ENCODE measurements at places on chromosomes 6 and 20. TPM values are rescaled to one million over a fixed set of nuclear protein-coding genes. Genes with fewer than 3 reads are reported as not detected.

DNA sequence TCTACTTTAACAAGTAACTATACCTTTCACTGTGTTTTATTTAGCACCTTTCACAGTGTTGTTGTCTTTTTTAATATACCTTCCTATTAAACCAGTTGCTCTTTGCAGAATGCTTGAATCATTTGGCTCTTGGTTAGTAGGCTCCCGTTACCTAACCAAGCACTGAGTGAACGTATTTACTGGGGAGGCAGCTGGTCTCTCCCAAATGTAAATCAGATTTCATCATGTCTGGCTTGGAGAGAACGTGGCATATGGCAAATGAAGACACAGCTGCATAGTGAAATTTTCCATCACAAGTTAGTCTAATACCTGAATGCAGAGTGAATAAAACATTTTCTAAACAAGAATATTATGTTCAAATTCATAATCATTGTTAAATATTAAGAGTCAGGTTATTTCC lies 12.4 kb downstream of the HTR1E start:
- no peak for DNase-seq

GRCh38 chr6:13515912-13516311 lies 28.5 kb upstream of the GFOD1 start:
- DNase-seq: no peak

DNA sequence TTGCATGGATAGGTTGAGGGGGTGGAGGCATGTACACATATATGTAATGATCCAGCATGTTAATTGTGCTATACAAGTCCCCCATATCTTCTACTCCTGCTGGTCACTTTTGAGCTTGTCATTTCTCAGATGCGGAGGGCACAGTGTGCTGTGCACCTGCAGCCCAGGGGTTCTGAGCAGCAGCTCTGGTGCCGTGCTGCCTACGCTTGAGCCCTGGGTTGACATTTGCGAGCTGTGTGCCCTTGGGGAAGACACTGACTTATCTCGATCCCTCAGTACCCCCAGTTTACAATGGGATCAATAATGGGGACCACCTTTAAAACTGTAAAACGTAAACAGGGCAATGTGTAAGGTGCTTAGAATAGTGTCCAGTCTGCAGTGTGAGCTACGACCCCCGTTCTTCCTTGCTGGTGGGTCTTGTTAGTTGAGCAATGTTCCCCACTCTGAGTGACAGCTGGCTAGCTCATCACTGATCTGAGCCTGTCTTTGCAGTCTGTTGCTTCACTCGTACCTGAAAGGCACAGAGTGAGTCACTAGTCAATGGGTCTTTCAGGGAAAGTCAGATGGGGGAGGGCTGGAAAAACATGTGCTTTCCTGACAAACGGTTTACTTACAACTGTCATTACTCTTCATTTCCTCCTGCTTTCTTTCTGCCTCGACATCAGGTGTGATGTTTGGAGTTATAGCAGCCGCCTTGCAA lies 91.7 kb downstream of the SLC2A10 start:
- no peak for DNase-seq

GRCh38 chr6:121319603-121320002 lies 14.7 kb downstream of the TBC1D32 start:
- DNase-seq: no peak

- DNase-seq: no peak
These were observed 36.1 kb upstream of the PAQR8 start for GRCh38 chr6:52325695-52326471.

GRCh38 chr6:26743157-26743821 lies 83.7 kb upstream of the ZNF322 start:
- DNase-seq: peak; percentile 57

DNA sequence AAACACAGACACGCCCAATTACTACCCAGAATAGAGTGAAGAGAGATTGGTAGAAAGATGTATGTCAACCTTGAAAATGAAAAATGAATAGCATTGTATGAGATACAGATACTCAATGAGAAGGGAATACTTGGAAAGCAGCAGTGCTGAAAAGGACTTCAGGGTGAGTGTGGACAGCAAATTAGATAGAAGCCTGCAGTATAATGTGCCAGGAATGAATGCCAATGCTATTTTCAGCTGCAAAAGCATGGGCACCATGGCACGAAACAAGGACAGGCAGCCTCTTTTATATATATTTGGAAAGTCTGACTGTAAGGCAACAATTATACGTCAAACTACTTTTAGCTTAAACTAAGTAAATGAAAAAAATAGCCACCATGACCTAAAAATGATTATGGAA lies 118.2 kb downstream of the PTCHD4 start:
- no peak for DNase-seq

DNA sequence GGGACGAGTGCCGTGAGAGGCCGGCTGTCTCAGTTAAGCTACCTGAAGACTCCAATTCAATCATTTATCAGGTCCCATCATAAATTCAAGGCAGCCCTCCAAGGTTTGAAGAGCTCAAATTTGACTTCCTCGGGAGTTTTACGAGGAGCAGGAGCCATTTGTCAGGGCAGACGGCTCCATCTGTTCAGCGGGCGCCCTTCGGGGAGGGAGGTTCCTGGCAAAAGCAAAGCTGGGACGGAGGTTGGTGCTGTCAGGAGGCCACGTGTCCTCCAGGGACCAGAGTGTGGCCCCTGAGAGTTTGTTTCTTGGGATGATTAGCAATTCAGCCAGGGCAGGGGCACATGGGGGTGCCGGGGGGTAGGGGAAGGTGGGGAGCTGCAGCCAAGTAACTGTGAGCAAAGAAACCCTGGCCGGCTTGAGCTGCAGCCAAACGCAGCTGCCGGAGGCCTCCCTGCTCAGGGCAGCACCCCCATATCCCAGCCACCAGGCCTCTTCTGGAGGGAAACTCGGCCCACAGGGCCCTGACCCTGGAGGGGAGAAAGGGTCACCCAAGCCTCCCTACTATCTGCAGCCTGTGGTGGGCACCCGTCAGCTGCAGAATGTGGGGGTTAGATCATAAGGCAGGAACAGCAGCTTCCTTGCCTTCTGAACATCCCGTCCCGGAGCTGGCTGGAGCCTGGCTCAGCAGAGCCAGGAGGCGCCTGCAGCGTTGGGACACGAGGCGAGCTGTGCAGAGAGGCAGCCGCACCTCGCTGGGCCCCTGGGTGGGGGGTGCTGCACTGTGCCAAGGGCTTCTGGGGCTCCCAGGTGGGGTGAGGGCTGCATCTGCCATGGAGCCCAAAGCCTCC lies 63.6 kb upstream of the GATA5 start:
- DNase-seq: no peak

DNA sequence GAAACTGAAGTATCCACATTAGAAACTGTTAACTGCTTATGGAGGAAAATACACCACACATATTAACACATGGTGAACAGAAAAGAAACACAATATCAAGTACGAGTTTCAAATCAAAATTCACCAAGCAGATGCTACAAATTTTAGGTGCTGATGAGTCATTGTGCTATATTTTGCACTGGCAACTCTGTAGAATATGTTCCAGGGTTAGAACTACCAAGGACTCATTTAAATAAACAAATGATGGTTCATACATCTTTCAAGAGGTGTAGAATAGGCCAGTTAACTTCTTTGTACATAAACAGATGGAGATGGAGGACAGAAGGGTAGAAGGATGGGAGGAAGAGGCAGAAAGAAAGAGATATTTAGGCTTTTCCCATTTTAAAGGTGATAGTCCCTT lies 184.9 kb downstream of the ARHGAP18 start:
- no peak for DNase-seq

PEX6 gene
- total RNA-seq: 31.3 TPM

TSHZ2 gene
- 14.2 TPM for total RNA-seq

SLC22A7 gene
- not detected for total RNA-seq

WFDC2 gene
- total RNA-seq: not detected

PLCB4 gene
- total RNA-seq: 61.0 TPM

MAS1 gene
- not detected for total RNA-seq

DAAM2 gene
- total RNA-seq: 382 TPM
